ENCODE measurements at places on chromosomes 6 and 20. TPM values are rescaled to one million over a fixed set of nuclear protein-coding genes. Genes with fewer than 3 reads are reported as not detected.
A peak's percentile ranks its signal among the peaks of the same experiment; 100 is the strongest.

The SOBP gene
- 0.70 TPM for total RNA-seq

The BMP5 gene
- total RNA-seq: not detected

- H3K4me3 ChIP-seq: peak overlapping the region; percentile 59
- H3K27ac ChIP-seq: peak overlapping the region; percentile 49
- H3K36me3 ChIP-seq: peaks cover 11% of the 10 kb centered on the region
- DNase-seq: no peak
These were observed 11.1 kb downstream of the NRN1 start for GRCh38 chr6:5995658-5995948.

DNA sequence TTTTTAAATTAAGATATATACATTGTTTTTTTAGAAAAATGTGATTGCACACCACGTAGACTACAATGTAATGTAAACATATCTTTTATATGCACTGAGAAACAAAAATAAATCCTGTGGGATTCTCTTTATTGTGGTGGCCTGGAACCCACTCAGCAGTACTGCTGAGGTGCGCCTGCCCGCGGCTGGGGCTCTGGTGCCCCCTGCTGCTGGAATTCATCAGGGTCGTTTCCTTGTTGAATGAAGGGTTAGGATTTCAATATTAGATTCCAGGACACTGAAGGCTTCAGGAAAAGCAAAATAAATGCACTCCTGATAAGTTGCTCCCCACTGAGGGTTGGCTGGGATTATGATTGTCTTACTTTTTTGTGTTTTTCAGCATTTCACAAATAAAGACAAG is 175.8 kb upstream of the GGTLC1 start:
- no peak overlapping the region for H3K27ac ChIP-seq
- no peak overlapping the region for H3K4me3 ChIP-seq
- H3K27me3 ChIP-seq: peaks cover 5% of the 10 kb centered on the region
- peak; percentile 64 for DNase-seq
- no peaks in the 10 kb centered on the region for H3K36me3 ChIP-seq

The ENPP1 gene
- 0.47 TPM for total RNA-seq

The AIF1 gene
- total RNA-seq: 47.4 TPM

The NFATC2 gene
- 39.9 TPM for total RNA-seq

The PRL gene
- not detected for total RNA-seq

All from activated CD8-positive, alpha-beta memory T cell treated with anti-CD3 and anti-CD28 coated beads, Interleukin-2, amount 10 ng/mL, durations not matched to agents 7 days and 5 days (primary cell).